ENCODE measurements at places on chromosomes 2 and 18.

GRCh38 chr2:180482696-180483095, 475.6 kb upstream of the CWC22 start:
- DNase-seq = no peak

- DNase-seq = peak; percentile 20
These were observed 113.5 kb downstream of the EFEMP1 start for GRCh38 chr2:55809875-55810621.

GRCh38 chr2:31227110-31227509, 6.8 kb upstream of the EHD3 start:
- DNase-seq = no peak

DNA sequence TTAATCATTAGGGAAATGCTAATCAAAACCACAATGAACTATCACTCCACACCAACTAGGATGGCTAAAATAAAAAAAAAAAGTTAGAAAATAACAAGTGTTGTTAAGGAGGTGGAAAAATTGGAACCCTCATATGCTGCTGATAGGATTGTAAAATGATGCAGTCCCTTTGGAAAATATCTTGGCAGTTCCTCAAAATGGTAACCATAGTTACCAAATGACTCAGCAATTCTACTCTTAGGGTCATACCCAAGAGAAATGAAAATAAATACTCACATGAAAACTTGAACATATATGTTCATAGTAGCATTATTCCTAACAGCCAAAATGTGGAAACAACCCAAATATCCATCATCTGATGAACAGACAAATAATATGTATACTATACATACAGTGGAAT, 15.7 kb upstream of the ACVR2A start:
- DNase-seq = no peak

DNA sequence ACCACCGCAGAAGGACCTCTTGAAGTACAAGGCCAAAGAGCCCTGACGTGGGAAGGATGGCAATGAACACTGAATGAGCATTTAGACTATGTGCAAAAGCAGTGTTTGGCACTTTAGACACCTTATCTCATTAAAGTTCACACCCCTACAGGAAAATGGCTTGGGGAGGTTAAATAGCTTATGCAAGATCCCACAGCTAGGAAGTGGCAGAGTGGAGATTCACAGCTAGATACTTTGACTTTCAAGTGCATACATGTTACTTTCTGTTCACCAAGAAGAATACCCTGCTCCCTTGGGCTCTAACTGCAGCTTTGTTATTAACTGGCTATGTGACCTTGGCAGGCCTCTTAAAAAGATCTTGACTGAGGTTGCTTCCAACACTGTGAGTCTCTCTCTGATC, 58.2 kb downstream of the ICOS start:
- no peak for DNase-seq

DNA sequence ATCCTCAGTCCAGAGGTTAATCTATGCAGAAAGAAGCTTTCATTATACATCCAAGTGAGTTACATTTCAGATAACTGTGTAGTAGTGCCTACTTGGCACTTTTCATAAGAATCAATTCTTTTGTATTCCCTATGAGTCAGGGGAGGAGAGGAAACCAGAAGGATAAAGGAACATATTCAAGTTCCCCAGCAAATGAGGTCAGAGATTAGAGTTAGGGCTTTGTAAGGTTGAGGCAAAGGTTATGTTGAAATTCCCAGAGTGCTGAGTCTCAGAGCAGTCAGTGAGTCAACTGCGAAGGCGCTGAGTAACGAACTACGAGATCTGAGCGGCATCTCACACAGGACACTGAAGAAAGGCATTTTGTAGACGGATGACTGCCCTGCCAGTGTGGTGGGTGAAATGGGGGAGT, 25.1 kb upstream of the ME2 start:
- DNase-seq = no peak

DNA sequence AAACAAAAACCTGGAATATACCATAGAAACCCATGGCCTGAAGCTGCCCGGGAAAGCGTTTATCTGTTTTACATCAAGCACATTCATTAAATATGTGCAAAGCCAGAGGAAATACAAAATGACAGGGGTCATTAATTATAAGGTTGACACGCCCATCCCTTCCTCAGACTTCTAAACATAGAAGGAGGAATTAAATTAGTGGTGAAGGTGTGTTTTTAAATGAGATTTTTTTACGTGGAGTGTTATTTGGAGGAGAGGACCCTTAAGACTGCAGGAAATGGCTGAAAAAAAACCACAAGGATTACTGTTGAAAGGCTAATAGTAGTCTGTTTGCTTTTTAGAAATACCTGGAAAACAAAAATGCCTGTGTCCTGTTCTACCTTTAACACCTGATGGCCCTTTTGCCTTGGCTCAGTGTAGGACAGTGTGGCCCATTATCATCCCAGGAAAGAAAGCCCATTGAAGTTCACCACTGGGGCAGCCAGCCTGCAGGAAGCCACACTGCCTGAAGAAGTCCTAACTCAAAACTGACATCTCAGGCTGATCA, 123.2 kb downstream of the EPHA4 start:
- DNase-seq = no peak

DNA sequence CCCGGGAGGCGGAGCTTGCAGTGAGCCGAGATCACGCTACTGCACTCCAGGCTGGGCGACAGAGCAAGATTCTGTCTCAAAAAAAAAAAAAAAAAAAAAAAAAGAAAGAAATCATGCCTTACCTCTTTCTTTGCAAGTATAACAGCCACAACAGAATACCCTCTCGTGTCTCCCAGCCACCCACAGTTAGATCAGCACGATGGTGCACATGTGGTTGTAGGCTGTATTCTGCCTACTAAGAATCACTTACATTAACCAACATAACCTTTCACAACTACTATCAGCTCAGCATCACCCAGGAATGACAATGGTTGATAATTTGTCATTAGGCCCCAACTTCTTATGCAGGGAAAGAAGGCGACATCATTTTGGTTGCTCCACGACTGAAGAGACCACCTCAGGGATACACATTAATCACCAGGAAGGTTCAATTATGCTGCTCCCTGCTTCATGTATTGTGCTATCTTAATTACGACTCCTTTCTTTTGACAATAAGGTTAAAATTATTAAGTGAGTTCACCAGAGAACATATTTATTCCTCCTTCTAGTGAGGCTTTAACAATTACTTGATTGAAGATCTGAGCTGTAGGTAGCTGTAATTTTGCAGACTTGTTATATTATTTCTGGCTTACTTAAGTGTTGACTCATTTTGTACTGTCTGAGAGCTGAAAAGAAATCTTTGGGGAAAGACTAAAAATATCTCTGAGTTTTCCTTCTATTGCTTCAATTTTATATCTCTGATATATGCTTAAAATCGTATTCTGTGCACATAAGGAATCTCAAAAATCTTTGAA, 120.1 kb downstream of the LRP1B start:
- no peak for DNase-seq
